Naive thymus-derived CD4-positive, alpha-beta T cell (primary cell): ENCODE measurements at places on chromosomes 16 and 17.
A peak's percentile ranks its signal among the peaks of the same experiment; 100 is the strongest.

DNA sequence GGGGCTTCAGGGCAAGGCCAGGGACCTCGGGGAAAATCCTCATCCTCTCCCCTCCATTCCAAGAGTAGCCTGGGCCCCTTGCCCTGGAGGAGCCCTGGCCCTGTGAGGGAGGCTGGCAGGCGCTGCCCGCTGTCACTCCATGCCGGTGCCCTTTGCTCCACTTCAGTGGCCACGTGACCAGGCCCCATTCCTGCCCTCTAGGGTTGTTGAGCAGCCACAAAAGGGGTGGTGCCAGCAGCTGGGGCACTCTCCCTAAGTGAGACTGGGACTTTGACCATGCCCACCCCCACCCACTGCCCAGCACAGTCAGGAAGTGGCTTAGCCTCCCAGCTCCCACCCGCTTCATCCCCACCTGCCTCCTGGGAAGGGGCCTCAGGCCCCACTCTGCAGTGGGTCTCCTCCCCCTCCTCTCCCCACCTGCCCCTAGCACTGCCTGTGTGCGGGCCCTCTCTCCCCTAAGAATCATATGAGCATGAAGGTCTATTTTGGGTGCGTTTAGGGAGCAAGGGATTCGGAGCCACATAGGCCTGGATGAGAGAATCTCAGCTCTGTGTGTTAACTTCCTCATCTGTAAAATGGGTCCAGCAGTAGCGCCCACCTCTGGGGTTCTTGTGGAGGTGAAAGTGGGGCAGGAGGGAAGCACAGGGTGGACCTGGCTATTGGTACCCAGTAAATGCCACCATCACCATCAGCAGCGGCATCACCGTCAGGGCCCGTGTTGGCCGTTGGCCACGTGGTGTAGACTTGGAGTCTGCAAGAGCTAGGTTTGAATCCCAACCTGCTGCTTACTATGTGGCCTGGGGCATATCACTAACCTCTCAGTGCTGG, 7.2 kb downstream of the PDK2 start:
- no peak for DNase-seq

DNA sequence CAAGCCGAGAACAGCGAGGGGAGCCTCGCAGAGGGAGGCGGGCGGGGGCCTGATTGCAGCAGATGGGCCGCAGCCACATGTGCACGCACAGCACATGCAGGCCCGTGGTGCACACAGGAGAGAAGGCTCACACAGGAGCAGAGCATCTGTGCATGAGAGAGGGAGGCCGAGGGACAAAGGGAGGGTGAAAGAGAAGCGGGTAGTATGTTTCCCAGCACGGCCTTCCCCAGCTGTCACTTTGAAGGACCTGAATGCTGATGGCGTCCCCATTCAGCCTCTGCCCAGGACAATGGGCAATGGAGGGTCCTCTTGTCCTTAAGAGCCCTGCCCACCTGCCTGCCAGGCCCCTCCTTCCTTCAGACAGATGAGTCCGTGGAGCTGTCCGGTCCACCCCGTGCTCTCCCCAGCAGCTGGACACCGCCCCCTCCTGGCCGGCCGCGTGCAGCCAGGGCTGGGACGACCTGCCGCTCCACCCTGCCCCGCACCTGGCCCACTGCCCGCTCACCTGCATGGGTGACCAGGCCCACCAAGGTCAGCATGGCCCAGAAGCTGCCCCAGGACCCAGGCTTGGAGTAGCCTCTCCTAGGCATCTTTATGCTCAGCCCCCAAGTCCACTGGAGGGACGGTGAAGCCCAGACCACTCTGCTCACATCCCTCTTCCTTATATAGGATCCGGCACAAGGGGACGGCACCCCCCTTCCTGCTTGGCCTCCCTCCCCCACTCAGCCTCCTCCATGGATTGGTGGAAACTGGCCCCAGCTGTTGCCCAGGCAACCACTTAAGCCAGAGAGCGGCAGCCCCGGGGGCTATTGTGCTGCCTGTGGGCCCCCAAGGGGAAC, at the start of gene BTBD17:
BTBD17 (minus strand) TSS at position 639 of the 839 bp plus-strand sequence; CDS start at position 590, 49 bp downstream.
- DNase-seq, result no peak

DNA sequence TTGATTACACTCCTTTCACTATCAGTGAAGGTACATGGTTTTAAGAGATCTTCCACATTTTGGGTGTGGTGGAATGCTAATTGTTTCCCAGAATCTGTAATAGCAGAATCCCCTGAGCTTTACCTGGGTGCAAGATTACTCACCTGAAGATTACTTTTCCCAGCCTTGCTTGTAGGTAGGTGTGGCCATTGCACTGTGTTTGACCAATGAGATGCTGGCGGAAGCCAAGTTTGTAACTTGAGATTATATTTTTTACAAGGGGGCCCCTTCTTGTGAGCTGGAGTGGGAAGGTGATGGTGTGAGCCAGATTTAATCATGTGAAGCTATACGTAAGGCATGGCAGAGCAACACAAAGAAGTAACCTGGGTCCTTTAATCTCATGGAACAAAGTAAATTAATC, 294.3 kb downstream of the TOX3 start:
- no peak for DNase-seq

GRCh38 chr17:73694491-73694890, 50.2 kb upstream of the SDK2 start:
- DNase-seq, result no peak

DNA sequence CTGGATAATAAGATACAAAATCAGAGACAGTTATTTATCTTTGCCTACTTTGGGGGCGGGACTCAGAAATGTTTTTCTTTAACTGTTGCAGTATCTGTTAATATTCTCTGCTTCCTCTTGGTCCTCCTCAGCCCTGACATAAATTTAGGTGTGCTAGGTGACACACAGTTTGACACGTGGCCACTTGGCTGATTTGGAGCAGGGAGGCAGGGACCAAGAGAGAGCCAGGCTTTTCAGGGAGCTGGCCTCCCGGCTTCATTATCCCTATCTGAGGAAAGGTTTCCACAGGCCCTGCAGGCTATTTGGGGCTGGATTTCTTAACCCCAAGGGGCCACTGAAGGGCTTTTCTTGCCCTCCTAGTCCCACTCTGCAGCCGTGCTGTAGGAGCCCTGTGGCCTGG, 20.1 kb upstream of the NAT9 start:
- DNase-seq, result no peak

DNA sequence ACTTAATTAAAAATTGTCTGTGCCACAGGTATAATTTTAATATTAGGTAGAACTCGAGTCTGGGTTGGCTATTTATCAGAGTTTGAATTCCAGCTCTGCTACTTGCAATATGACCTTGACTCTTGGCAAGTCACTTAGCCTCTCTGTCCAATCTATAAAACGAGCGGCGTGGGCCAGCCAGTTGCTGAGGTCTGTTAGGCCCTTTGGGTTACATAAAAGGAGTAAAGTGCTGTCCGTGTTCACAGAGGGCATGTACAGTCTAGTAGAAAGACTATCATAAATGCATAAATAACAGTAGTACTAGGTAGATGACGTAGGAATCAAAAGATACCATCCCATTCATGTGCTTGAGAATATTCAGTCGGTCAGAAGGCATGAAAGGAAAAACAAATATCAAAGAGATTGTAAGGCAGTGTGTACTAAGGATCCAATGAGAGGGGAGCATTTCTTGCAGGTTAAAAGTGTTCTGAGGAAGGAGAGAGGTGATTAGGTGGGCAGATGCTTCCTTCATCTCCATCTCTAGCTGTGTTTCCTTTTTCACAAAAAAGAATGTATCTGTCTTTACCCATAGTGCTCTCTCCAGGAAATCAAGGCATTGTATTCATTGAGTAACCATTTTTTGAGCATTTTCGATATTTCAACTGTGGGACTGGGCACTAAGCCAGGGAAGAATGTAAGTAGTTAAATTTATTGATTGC, 2.4 kb downstream of the TNRC6A start:
- no peak for DNase-seq

GRCh38 chr17:29149431-29150064, 30.6 kb downstream of the MYO18A start:
- no peak for DNase-seq

GRCh38 chr16:47999595-47999994, 156.2 kb downstream of the ABCC12 start:
- DNase-seq, result no peak

DNA sequence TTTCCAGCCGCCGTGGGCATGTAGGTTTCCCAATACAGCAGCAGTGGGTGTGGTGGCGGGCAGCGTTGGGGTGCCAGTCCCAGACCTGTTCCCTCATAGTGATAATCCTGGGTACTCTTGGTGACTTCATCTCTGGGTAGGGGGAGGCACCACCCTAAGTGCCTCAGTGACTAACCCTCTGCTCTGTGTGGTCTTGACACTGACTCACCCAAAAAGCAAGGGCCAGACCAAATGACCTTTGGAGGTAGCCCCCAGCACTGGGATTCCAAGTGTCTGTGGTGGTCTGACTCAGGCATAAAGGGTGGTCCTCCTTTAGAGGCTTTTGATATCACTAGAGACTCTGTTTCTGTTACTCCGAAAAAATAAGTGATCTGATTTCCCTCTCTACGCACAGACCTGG, 908 bp downstream of the CALB2 start:
- no peak for DNase-seq

DNA sequence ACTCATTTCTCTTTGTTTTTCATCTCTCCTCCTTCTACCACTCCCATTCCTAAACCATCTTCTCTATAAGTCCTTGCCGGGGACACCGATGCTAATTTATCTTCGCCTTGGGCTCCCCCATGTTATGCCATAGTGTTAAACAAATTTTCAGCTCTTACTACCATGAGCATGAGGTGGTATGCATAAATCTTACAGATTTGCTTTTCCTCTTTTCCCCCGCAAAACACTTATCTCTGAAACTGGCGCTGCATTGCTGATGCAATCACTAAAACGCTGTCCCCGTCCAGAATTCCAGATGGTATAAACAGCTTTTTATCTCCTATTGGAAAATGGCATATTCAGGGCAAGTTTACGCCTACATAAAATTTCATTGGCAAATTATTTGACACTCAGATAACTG, 673.6 kb upstream of the CDH8 start:
- DNase-seq, result no peak

- DNase-seq, result no peak
Measured at GRCh38 chr17:59327121-59327980, 4.1 kb upstream of the YPEL2 start.

GRCh38 chr17:70366386-70366785, 197.1 kb downstream of the KCNJ2 start:
- DNase-seq, result no peak

- DNase-seq, result no peak
Measured at GRCh38 chr17:61337290-61337689, 62.4 kb upstream of the TBX2 start.

- DNase-seq, result no peak
Measured at GRCh38 chr17:50661795-50662391, 27.2 kb downstream of the ABCC3 start.

GRCh38 chr17:28112181-28112580, 69.7 kb downstream of the NLK start:
- DNase-seq, result no peak

DNA sequence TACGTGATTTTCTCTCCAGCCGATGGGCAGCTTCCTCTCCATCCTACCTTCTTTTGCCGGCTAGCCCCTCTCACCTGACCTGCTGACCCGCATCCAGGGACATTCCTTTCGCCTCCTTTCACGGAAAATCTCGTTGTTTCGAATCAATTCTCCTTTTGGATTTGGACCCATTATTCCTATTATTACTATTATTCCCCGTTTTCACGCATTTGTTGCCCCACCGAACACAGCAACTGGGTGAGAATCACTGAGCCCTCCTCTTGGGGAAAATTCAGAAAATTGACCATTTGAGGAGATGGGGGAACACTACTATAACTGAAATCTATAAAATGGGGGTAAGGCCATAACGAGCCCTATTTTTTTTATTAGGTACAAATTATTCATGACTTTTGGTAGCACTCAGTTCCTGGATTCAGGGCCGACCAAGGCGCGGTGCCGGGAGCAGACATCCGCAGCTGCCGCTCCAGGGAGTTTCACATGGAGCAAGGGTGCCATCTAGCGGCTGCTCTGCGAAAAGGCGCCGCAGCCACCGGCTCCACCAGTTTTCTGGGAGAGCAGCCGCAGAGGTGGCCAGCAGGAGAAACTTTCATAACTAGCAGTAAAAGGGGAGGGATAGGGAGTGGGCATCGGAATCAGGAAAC, 3.3 kb upstream of the HOXB8 start:
- DNase-seq, result peak; percentile 74

DNA sequence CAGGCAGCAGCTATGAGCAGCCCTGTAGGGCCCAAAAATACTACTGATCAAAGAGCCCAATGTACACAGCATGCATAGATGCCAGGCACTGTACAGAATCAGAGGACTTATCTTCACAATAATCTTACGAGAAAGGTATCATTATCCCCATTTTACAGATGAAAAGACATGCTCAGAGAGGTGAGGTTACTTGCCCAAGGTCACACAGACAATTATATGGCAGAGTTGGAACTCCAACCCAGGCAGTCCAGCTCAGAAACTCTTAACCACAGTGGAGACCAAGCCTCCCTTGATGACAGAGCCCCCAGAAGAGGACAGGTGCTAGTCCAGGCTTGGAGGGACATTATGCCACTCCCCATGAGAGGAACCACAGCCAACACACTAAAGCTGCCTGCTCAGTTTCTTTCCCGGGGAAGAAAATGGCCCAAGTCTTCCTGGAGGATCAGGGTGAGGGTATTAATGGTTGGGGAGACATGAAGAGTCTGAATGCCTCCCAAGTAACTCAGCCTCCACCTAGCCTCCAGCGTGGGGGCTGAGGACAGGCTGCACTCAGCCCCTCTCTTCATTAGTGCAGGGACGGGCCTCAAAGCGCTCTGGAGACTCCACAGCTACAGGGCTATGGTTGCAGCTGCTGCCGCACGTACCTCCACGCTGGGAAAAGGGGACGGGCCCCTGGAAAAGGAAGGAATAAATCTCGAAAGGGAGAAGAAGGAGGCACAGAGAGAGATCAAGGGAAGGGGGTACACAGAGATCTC, 826 bp downstream of the UNC119 start:
- no peak for DNase-seq

- DNase-seq, result no peak
Measured at GRCh38 chr16:23491490-23492391, 18.6 kb downstream of the GGA2 start.

DNA sequence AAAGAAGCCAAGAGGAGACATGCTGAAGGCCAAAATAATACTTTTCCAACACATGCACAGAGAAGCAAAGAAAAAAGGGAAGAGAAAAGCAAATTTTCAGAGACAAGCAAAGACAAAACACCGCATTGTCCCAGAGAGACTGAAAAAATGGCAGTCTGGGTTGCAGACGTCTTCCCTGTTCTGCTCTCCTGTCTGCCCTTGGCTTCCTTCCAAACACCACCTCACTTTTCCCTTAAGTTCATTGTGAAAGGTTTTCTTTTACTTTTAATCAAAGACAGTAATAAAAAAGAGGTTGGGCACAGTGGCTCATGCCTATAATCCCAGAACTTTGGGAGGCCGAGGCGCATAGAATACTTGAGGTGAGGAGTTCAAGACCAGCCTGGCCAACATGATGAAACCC, 21.2 kb upstream of the VAT1L start:
- no peak for DNase-seq

- DNase-seq, result no peak
Measured at GRCh38 chr17:81838753-81839255, 4.0 kb upstream of the PPP1R27 start.

- no peak for DNase-seq
Measured at GRCh38 chr17:38451840-38452529, 23.7 kb downstream of the ARHGAP23 start.

- DNase-seq, result peak; percentile 78
Measured at GRCh38 chr17:77429969-77430752, 289.4 kb downstream of the SEC14L1 start.
